ENCODE measurements at places on chromosomes 2 and 18.

- no peak for DNase-seq
These were observed 11.9 kb downstream of the CAPN10 start for GRCh38 chr2:240598311-240598911.

- DNase-seq: peak; percentile 21
These were observed 26.3 kb downstream of the B4GALT6 start for GRCh38 chr18:31657823-31658669.

GRCh38 chr2:134142341-134142738 lies 111.5 kb upstream of the MGAT5 start:
- no peak for DNase-seq

DNA sequence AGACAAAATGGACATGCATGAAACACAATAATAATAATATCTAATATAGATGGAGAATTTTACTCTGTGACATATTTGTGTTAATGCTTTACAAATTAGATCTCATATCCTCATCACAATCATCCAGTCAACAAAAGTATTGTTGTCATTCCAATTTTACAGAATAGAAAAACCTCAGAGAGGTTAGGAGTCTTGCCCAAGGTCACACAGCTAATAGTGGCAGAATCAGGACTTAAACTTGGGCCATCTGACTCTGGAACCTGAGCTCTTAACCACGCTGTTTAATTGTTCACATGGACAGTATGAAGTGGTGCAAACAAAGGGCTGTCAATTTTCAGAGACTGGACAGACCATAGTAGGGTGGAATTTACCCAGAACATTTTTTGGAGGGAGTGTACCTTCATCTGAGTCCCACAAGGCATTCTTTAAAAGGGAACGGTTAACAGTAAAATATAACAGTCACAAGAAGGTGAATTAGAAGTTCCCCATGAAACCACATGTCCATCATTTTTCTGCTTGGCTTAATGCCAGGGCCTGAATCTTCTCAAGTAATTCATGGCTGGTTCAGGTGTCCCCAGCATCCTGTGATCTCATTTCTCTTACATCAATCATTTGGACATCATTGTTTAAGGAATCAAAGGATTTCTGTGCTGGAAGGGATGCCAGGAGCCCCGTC lies 35.4 kb upstream of the CCDC93 start:
- no peak for DNase-seq

DNA sequence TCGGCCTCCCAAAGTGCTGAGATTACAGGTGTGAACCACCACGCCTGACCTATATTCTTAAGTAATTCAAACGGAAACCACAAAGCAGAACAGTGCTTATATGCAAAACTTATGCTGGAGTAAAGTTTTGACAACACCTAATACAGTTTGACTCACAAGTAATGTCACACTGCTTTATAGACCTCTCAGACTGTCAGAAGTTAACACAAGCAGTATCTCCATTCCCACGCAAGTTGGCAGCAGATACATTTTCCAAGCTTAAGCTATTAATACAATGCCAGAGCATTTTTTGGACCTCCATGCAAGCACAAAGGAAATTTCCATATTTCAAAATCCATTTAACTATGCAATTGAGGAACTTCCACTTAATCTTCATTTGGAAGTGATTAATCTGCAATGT lies 21.0 kb upstream of the SANBR start:
- peak; percentile 85 for DNase-seq

DNA sequence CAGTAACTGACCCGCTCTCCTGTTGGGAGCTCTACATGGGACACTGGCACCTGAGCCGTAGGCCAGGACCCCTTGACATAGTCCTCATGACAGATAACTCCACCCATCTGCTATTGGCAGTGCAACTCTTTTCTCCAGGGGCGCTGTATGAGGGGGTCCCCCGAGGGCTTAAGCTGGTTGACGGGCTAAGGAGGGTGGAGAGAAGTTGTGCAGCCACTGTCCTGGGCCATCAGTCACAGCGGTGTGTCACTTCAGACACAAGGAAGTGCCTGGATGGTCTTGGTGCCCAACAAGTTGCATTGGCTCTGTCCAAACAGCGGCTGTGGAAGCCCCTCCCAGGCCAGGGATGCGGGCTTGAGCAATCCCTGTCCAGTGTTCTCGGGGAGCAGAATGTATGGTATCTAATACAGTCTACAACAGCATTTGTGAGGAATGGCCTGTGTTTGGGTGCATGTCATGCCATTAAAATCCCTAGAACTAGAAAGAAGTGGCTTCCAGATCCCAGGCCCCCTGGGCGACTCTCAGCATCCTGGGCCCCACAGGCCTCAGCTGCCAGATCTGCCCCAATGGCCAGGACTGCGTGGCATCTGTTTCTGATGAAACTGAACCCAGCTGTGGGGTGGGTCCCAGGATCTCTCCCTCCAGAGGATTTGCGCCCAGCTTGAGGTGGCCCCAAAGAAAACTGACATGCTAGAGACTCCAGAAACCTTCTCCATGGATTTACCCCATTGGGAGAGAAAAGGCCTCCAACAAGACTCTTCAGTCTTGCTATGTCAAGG lies 23.3 kb downstream of the TTC32 start:
- no peak for DNase-seq

DNA sequence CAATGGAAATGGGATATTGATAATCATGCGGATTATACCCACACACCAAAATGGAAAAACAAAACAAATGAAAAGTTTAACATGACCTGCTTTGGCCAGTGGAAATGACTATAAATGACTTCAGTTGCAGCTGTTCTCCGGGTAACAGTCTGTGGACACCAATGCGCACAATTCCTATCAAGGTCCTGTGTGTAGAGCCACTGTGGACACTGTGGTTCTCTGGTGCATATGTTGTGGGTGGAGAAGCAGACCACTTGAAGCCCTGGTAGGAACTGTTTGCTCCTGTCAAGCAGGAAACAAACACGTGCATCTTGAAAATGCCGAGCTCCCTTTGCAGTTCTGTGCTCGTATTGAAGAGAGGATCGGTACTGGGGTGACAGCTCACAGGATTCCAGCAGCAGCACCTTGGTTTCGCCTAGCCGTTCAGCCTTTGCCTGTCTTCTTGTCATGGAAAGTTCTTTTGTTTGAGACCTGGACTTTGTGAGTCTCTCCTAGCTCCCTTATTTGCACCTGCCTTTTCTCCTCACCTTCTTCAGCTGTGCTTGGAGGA lies 32.9 kb downstream of the NCK2 start:
- DNase-seq: no peak

- no peak for DNase-seq
These were observed 90.9 kb upstream of the CDH7 start for GRCh38 chr18:65659912-65660311.

DNA sequence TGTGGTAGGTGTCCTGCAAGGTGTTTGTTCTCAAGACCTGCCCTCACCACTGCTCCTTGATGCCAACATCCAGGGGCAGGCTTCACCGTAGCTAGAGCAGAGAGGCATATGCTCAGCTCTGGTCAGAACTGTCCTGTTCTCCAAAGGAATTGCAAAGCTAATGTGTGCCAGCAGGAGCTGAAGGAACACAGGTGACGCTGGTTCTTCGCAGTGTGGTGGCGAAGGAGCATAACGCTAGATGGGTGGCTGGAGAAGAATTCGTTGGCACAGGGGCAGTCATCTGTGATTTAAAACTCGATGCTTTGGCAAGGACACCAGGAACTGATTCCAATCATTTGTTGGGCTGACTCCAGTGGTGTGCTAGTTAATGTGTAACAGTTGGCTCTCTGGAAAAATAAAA lies 11.4 kb upstream of the PER2 start:
- DNase-seq: no peak

DNA sequence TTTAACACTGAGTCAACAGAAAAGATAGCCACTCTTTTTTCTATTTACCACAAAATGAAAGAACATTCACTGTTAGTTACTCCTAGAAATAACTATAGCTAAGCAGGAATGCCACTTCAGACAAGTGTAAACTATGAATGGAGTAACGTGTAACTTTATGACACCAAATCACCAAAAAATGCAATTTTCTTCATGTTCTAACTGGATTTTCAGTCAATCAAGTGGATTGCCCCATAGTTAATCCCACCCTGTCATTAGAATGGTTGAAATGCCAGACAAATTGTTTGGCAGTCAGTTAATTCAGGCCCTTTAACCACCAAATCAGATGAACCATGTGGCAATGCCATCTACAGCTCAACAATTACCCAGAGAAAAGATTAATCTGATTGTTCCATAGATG lies 9.9 kb downstream of the EPHA4 start:
- DNase-seq: no peak

- DNase-seq: no peak
These were observed 40.2 kb downstream of the CCBE1 start for GRCh38 chr18:59657012-59657411.

DNA sequence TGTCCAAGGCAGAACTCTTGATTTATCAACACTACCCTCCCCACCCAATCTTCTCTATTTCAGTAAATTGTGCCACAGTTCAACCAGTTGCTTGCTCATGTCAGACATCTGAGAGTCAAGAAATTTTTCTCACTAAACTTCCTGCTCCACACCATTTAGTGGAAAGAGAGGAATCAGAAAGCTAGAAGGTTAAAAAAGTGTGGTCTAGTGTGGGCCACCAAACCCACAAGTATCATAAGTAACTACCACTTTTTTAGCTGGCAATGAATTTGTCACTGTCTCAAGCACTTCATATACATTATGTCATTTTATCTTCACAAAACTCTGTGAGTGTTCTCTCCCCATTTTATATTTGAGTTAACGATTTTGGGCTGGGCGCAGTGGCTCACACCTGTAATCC lies 16.6 kb upstream of the MSTN start:
- no peak for DNase-seq

DNA sequence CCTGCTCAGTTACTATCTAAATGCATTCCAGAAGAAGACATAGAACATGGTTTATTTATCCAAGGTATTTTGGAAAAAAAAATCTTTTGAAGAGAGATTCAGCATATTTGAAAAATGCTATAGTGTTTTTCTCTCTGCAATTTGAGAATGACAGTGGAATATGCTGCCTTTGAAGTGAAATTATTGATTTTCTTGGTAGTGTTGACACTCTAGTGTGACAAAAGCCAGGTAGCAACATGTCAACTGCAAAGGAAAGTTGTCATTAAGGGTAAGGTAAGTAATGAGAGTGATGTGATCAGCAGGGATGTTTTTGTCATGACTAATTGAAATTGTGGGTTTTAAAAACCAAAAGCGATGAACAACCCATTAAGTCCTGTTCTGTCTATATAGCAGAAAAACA lies 1387.1 kb upstream of the TMEFF2 start:
- no peak for DNase-seq

- peak; percentile 92 for DNase-seq
These were observed 3.5 kb upstream of the NAGK start for GRCh38 chr2:71064754-71065621.

GRCh38 chr2:24147364-24147763 lies 24.1 kb downstream of the FAM228B start:
- DNase-seq: no peak

GRCh38 chr2:27544143-27544821 lies 38.6 kb upstream of the ZNF512 start:
- no peak for DNase-seq
